ENCODE measurements at places on chromosomes 7 and 10.
A peak's percentile ranks its signal among the peaks of the same experiment; 100 is the strongest.

GRCh38 chr10:51106311-51106945, 32.1 kb downstream of the PRKG1 start:
- no peak for DNase-seq

DNA sequence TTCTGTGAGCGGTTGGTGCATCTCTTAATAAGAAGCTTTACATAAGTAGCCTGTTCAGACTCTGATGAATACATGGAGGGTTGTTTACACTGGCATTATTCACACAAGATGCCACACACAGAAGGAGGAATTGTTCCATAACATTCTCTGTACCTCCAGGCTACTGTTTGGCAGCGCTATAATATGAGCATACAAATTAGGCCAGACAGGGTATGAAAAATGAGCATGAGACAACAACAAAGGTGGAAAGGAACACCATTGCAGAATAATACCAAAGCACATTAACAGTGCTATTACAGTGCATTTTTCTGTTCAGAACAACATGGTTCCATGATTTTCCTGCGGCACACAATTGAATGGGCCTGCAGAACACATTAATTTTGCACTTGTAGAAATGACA, 417.2 kb upstream of the C7orf33 start:
- peak; percentile 12 for DNase-seq

GRCh38 chr10:80137031-80137862, 4.7 kb downstream of the PLAC9 start:
- no peak for DNase-seq

DNA sequence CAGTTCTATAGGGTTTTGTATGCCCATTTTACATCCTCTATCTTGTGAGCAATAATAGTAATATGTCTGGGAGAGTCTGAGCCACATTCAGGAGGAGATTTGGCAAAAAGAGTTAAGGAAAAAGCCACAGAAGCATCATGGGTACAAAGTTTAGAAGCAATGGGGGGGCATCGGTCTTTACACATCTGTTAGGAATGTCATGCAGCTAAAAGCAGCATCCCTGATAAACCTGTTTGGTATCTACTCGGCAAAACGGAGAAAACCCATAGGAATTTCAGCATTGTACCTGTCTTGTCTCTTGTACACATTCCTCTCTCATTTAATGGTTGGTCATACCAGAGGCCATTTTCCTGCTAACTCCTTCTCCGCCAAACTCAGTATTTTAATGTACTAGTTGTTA, 12.5 kb upstream of the HERPUD2 start:
- no peak for DNase-seq

- DNase-seq, result no peak
Observed at GRCh38 chr7:47552621-47553020, 29.3 kb downstream of the TNS3 start.

DNA sequence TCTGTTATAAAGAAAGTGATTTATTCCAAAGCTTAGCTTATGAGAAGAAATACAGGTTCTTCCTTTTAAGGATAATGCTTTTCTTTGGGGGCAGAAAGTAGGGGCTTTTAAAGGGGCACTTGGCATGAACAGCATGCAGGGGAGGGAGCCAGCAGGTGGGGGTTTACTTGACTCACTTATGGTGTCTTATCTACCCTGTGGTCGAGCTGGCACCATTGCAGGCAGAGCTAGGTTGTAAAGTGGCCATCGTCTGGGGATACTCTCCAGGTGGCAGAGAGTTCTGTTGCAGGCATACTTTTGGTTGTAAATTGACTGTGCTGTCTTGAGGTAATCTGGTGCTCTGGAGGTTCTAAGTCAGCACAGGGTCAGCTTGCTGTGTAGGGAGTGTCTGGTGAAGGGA, 26.3 kb upstream of the IFRD1 start:
- no peak for DNase-seq

- no peak for DNase-seq
Observed at GRCh38 chr7:8035647-8036518, 67.3 kb downstream of the GLCCI1 start.
